ENCODE measurements at places on chromosomes 13 and 19.

DNA sequence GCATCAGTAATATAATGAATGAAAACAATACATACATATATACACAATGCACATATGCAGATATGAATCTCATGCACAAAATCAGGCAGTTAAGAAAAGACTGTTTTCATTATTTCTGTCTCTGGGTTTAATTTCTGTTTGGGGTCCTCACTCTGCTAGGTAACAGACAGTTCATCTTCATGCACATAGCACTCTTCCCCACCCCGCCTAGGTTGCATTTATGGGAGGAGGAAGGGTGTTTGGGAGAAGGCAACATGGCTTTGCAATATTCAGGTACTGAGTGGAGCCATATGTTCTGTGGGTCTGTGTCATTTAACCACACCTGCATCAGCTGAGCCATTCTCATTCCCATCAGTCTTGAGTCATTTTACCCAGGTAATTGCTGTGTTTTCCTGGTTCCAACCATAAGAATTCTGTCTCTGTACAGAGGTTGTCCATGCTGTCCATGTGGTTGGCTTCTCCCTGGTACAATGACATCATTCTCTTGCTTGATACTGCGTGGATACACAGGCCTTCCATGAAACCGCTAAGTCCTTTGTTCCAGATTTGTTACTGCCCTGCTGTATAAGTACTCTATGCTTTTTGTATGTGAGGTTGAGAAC lies 45.3 kb downstream of the RFC3 start:
- no peak for DNase-seq

- no peak for DNase-seq
These were observed 265.0 kb downstream of the PCDH9 start for GRCh38 chr13:66965181-66965580.

DNA sequence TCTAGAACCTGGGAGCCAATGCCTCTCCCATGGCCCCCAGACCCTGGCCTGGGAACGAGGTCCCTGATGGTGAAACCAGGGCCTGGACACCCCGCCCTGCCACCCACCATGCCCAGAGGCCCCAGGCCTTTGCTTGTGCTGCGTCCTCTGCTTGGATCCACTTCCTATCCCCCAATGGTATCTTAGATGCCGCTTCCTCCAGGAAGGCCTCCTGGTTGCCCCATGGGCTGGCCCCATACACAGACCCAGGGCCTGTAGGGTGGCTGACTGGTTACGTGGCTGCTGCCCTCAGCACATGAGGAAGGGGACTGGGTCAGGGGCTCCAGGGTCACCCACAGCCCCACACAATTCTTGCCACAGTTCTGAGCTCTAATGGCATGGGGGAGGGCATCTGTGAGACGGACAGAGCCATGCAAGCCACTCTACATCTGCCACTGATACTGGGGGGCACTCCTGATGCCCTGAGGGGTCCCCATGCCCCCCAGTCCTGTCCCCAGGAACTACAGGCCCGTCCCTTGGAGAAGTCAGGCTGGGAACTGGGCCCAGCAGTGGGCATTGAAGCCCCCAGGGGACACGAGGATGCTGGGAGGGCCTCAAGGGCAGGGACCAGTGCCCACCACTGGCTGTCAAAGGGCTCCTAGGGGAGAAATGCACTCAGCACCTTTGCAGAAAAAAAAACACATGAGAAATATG lies 5.0 kb downstream of the RPL36 start:
- DNase-seq = no peak

GRCh38 chr13:38577048-38577447 lies 109.8 kb upstream of the FREM2 start:
- no peak for DNase-seq

DNA sequence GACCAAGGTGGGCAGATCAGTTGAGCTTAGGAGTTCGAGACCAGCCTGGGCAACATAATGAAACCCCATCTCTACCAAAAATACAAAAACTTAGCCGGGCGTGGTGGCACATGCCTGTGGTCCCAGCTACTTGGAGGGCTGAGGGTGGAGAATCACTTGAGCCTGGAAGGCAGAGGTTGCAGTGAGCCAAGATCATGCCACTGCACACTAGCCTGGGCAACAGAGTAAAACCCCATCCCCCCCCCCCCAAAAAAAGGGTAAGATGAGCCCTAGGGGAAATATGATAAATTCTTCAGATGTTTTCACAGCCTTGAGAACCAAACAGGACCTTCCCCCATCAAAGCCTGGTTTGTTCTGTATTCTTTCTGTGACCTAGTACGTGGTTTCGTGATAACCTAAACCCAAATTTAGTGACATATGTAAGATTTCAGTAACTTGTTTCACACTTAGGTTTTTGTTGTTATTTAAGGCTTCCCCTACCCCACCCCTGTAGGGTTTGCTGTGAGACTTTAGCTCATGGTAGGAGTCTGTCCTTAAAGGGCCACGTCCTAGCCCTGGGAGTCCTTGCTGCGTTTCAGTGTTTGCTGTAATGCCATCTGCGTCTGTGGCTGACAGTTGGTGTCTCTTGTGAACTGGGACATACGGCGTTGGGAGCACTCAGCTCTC lies 49.6 kb downstream of the MYO9B start:
- no peak for DNase-seq

DNA sequence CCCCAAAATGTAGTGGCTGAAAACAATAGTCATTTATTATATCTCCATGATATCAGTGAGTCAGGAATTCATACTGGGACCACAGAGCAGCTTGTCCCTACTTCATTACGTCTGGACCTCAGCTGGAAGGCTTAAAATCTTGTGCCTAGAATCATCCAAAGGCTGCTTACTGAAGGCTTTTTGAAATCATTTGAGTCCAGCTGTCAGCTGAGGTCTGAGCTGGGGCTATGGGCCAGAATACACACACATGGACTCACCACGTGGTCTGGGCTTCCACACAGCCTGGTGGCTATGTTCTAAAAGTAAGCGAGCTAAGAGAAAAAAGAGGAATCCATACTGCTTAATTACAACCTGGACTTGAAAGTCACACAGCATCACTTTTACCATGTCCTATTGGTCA lies 209.2 kb downstream of the KCTD12 start:
- DNase-seq = no peak

GRCh38 chr13:110676595-110677587 lies 29.0 kb downstream of the CARS2 start:
- no peak for DNase-seq

DNA sequence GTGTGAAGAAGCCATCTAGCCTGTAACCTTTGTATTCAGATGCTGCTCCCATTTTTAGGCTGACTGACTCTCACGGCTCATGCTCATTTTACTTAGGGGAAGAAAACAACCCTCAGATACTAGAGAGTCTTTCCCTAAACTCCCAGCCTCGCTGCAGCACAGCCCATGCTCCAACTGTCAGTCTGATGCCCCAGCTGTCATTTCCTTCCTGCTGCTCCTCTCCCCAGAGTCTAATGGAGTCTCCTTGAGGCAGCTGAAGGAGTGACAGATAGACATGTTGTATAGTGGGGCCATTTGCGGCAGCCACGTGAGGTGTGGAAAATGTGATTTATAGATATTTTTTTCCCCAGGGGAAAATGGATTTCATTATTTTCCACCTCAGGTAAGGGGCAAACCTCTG lies 59.2 kb upstream of the OLFM4 start:
- no peak for DNase-seq

DNA sequence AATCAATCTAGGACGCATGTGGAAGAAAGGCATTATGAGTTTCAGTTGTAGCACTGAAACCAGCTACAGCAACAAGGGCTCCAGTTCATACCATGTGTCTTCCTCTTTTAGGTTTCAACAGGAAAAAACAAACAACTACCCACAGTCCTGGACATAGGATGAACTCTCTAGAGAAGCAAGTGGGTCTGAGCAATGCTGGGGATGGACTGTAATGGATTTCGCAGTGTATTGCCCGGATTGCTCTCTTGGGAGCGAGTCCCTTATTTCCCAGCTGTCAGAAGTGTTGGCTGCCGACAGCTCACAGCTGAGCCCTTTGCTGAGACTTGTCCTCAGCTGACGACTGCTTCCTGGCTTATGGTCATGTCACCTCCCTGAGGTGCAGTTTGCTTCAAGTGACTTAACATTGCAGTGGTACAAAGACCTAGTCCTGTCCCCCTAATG lies 12.1 kb upstream of the MYCBP2 start:
- no peak for DNase-seq

GRCh38 chr19:17327654-17328516 lies 6.8 kb downstream of the ANO8 start:
- peak; percentile 94 for DNase-seq

GRCh38 chr19:45258862-45259261 lies 7.8 kb downstream of the MARK4 start:
- no peak for DNase-seq

GRCh38 chr19:21856773-21857514 lies 21.0 kb upstream of the ZNF43 start:
- no peak for DNase-seq

GRCh38 chr13:109500146-109500773 lies 286.1 kb downstream of the IRS2 start:
- DNase-seq = no peak

DNA sequence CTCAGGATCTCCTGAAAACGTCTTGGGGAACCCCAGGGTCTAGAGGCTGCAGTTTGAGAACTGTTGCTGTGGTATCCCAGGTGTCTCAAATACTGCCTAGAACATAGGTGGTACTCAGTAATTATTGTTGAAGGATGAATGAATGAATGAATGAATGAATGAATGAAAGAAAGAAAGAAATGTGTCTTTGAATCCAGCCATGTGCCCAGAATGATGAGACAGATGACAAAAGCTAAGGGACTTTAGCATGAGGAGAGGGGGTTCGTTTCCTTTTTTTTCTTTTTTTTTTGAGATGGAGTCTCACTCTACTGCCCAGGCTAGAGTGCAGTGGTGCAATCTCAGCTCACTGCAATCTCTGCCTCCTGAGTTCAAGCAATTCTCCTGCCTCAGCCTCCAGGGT lies 7.8 kb downstream of the LSR start:
- no peak for DNase-seq

DNA sequence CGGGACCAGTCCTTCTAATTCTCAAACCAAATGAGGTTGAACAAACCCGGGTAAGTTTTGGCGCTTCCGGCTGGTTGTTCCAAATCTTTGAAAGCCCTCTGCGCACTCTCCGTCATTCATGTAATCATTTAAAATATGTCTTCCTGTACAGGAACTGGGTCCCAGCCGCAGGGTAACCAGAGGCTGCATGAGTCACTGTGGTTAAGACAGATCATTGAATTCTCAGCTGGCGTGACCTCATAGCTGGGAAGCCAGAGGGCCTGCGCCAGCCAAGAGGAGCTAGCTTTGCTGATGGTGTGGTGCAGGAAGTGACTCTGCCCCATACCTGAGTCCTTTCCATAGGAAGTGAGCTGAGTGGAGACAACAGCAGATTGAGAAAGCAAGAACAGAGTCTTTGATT lies 135.2 kb downstream of the TSHZ3 start:
- peak; percentile 70 for DNase-seq

DNA sequence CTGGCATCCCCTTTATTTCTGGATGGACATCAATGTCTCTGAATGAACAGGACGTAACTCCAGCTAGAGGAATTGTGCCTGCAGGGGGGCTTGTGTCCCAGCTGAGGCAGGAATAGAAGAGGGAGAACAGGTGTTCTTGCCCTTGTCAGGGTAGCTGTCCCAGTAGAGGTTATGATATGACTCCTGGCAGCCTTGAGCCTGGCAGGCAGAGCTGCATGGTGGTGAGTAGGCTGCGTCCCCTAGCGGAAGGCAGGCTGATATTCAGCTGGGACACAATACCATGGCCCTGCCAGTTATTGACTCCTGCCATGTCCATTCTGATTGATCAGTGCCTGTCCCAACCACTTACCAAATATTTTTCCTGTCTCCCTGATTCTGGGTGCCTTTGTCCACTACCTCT lies 197.2 kb downstream of the RAP2A start:
- no peak for DNase-seq

GRCh38 chr19:49534632-49535385 lies 7.0 kb downstream of the RCN3 start:
- no peak for DNase-seq

DNA sequence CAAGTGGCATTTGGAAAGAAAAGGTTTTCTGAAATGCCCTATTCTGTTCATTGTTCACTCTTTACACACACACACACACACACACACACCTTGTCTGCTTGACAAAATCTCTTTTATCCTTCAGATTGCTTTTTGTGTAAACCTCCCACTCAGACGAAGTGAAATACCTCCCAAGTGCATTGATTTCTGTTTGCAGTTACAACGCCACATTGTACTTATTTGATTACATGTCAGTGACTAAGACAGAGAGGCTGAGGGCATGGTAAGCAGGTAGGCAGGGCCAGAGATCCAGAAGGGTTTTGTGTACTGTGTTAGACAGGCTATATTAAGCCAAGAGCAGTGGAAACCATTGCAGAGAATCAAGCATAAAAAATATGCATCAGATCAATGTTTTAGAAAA lies 561.8 kb downstream of the GPC6 start:
- no peak for DNase-seq

DNA sequence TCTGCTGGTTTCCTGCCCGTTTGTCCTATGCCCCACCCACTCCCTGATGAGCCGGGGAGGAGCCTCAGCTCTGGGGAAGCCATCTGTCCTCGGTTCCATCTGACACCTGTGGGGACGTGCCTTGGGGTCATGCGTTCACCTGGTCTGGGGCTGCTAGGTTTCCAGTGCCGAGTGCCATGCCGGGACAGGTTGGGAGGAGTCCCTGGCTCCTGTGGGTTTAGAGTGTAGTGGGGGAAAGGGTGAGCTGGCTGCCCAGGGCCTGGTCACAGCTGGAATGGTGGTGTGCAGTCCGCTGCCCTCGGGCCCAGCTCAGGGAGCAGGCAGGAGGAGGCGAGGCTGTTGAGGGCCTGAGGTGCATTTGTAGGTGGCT lies 2.5 kb downstream of the KDM4B start:
- peak; percentile 52 for DNase-seq

DNA sequence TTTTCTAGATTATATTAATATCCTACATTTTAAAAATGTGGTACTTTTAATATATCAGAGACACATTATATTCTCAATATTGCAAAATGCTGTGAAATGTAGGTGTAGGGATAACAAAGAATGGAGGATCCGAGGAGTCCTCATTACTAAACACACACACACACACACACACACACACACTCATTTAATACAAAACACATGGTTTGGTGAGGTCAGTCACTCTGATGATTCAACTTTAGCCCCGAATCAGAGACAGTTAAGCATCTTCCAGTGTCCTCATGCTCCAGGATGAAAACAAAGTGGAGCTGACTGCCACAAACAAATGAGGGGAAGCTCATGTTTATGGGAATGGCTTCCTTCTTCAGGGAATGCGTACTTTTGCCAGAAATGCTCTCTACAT lies 147.5 kb downstream of the CYSLTR2 start:
- no peak for DNase-seq

- no peak for DNase-seq
These were observed 519.7 kb downstream of the DIAPH3 start for GRCh38 chr13:59643906-59644626.

DNA sequence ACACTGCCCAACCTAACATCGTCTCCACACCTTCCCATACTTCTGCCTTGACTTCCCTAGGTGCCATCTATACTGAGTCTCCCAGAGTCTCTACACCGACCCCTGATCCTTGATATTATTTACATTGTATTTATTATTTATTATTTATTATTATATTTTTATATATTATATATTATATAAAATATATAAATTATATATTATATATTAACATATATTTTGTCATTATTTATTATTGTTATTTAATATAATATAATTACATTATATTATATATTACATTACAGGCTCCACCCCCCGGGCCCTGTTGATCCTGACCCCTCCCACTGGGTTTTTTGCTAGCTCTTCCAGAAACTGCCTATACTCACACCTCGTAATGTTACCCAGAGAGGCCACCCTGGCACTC lies 18.4 kb upstream of the TOMM40 start:
- DNase-seq = no peak

Measured in breast epithelium (tissue), 4 donors.